GM19239 (cell line): ENCODE measurements at places on chromosomes 3 and 15.
A peak's percentile ranks its signal among the peaks of the same experiment; 100 is the strongest.

- no peak for DNase-seq
Observed at GRCh38 chr3:99731499-99731898, 86.2 kb upstream of the CMSS1 start.

GRCh38 chr3:39149498-39150147 lies 3.8 kb downstream of the CSRNP1 start:
- no peak for DNase-seq

DNA sequence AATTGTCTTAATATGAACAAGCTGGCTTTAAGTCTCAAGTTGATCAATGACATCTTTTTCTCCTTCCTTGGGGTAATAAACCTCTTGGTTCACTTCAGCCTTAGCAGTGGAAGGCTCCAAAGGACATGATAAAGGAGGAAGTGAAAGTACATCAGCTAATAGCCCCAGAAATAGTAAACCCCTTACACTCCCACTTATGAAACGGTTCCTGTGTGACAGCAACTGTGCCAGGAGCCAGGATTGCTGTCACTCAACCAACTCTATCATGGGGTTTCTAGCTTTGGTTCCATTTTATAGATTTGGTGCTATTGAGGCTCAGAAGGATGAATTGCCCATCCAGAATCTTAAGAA lies 216.7 kb downstream of the ABHD5 start:
- peak; percentile 23 for DNase-seq

- no peak for DNase-seq
Observed at GRCh38 chr15:54582863-54583643, 604.8 kb downstream of the UNC13C start.

GRCh38 chr3:160804762-160805161 lies 48.7 kb downstream of the PPM1L start:
- DNase-seq = no peak

DNA sequence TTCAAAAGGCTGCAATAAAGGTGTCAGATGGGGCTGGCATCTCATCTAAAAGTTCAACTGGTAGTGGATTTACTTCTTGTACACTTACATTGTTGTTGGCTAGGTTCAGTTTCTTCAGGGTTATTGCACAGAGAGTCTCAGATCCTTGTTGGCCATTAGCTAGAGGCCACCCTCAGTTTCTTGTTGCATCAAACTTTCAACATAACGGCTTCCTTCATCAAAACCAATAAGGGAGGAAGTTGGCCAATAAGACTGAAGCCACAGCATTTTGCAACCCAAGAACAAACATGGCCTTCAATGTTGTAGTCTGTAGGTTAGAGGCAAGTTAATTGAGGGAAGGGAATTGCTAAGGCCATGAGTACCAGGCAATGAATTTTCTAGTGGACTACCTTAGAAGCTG lies 218.0 kb downstream of the ZBBX start:
- DNase-seq = no peak

DNA sequence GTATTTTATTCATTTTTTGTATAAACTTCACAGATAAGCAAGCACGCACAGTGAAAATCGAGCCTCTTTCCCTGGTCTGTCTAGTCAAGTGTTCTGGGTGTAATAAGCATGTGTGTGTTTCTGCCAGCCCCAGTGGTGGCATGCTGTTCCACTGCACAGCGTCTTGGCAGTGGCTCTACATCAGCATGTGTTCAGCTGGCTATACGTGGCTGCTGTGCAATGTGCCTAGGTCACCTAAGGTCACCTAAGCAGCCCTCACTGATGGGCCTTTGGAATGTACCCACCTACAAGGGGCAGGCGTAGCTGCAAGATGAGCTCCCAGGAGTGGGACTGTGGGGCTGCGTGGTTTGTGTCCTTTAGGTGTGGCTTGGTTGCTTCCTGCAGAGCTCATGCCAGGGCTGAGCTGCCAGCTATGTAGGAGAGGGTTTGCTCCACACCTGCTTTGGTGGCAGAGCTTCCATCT lies 4.9 kb downstream of the LIMD1 start:
- DNase-seq = no peak

- DNase-seq = no peak
Observed at GRCh38 chr3:3776607-3777006, 22.6 kb upstream of the LRRN1 start.
